Brain (organoid and tissue), 16 donors: ENCODE measurements at places on chromosomes 13 and 19. TPM values are rescaled to one million over a fixed set of nuclear protein-coding genes. Genes with fewer than 3 reads are reported as not detected.

PLA2G4C gene
- polyA plus RNA-seq: 23.1 TPM

FBXO17 gene
- polyA plus RNA-seq: 4.1 TPM

PALM gene
- polyA plus RNA-seq: 384 TPM

HNRNPL gene
- 465 TPM for polyA plus RNA-seq

TBXA2R gene
- polyA plus RNA-seq: 2.2 TPM

PPP1R13L gene
- 14.8 TPM for polyA plus RNA-seq

PSG11 gene
- polyA plus RNA-seq: not detected

TMEM145 gene
- polyA plus RNA-seq: 17.6 TPM

TTC9B gene
- 25.0 TPM for polyA plus RNA-seq

POSTN gene
- 0.58 TPM for polyA plus RNA-seq

ZNF225 gene
- 1.6 TPM for polyA plus RNA-seq

FCAR gene
- polyA plus RNA-seq: not detected

ZNF565 gene
- 3.9 TPM for polyA plus RNA-seq

CNN1 gene
- 3.1 TPM for polyA plus RNA-seq

NLRP5 gene
- not detected for polyA plus RNA-seq

ZNF850 gene
- polyA plus RNA-seq: 0.53 TPM

SOX21 gene
- polyA plus RNA-seq: 4.9 TPM

ZNF492 gene
- not detected for polyA plus RNA-seq

ZNF442 gene
- polyA plus RNA-seq: 0.12 TPM

KLF12 gene
- polyA plus RNA-seq: 4.1 TPM

LILRA6 gene
- 0.24 TPM for polyA plus RNA-seq

ZNF66 gene
- 1.1 TPM for polyA plus RNA-seq

CTXN1 gene
- 260 TPM for polyA plus RNA-seq

MEIOSIN gene
- polyA plus RNA-seq: not detected

DIRAS1 gene
- polyA plus RNA-seq: 64.5 TPM

CD22 gene
- polyA plus RNA-seq: 6.9 TPM

TEX29 gene
- polyA plus RNA-seq: 1.6 TPM

SDHAF1 gene
- 27.7 TPM for polyA plus RNA-seq

RPS19 gene
- polyA plus RNA-seq: 3,429 TPM

IZUMO1 gene
- polyA plus RNA-seq: 0.20 TPM

ZNF790 gene
- 1.4 TPM for polyA plus RNA-seq

TUBA3C gene
- 0.32 TPM for polyA plus RNA-seq

ZNF585A gene
- 6.5 TPM for polyA plus RNA-seq

ANO8 gene
- 14.9 TPM for polyA plus RNA-seq

KLF2 gene
- polyA plus RNA-seq: 8.5 TPM

C1QTNF9B gene
- polyA plus RNA-seq: not detected

CHST8 gene
- polyA plus RNA-seq: 4.0 TPM
